ENCODE measurements at places on chromosomes 13 and 19.

- DNase-seq: no peak
Measured at GRCh38 chr19:51654783-51655182, 8.2 kb upstream of the SIGLEC14 start.

DNA sequence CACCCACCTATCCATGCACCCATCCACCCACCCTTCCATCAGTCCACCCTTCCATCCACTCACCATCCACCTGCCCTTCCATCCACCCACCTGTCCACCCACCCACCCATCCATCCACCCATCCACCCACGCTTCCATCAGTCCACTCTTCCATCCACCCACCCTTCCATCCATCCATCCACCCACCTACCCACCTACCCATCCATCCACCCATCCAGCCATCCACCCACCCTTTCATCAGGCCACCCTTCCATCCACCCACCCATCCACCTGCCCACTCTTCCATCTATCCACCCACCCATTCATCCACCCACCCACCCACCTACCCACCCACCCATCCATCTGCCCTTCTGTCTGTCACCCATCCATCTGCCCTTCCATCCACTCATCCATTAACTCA is 17.0 kb downstream of the KLHL26 start:
- DNase-seq: no peak

DNA sequence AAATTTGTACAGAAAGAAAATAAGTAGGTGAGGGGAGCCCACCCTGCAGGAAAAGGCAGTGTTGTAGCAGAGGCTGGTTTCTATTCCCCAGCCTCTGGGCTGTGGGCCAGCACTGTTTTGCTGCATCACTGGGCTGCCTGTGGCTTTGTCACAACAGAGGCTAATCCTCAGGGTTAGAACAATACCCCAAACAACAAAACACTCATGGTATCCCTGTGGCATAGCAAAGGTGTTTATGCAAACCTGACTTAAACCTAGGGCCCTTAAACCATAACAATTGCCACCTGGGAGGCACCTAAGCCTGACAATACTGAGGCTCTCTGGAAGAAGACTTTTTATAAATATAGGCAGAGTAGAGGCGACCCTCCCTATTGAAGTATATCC is 314.7 kb downstream of the OLFM4 start:
- no peak for DNase-seq

DNA sequence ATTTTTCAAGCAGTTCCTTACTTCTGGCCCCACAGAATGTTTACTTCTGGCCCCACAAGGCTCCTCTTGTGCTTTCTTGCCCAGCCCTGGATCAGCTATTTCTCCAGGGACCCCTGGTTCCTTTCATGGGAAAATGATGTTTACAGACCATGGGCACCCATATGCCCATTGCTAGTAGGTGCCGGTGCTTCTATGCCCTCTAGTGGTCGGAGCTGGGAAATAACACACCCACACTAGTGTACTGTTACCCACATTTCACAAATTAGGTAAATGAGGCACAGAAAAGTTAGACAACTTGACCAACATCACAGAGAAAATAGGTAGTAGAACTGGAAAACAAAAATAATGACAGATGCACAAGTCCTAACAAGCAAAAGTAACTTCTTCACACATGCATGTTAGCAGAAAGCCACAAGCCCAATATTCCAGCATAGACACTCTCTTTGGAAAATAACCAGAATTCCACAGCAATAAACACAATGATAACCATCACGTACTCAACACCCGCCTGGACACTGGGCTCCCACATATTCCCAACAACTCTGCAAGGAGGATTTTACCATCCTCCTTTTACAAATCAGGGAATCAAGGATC is 1.3 kb upstream of the CEACAM6 start:
- DNase-seq: peak; percentile 10

- no peak for DNase-seq
Measured at GRCh38 chr13:28574617-28575142, 79.8 kb upstream of the FLT1 start.

GRCh38 chr19:55440411-55441105 is 2.5 kb downstream of the SHISA7 start:
- DNase-seq: no peak

DNA sequence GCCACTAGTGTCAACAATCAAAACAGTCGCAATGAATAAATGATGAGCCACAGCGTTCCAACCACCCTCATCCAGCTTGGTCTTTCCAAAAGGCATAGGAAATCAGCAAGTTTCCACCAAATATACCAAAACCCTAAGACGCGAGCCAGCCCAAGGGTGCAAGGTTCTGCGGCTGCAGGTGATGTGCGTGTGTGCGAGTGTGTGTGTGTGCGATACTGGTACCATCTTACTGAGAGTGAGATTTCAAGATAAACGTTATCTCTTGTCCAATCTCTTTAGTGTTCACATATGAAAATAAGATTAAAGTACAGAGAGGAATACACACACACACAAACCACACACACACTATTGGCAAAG is 895 bp upstream of the TRPC4 start:
- DNase-seq: no peak

- no peak for DNase-seq
Measured at GRCh38 chr19:18208098-18208951, 4.5 kb upstream of the RAB3A start.

DNA sequence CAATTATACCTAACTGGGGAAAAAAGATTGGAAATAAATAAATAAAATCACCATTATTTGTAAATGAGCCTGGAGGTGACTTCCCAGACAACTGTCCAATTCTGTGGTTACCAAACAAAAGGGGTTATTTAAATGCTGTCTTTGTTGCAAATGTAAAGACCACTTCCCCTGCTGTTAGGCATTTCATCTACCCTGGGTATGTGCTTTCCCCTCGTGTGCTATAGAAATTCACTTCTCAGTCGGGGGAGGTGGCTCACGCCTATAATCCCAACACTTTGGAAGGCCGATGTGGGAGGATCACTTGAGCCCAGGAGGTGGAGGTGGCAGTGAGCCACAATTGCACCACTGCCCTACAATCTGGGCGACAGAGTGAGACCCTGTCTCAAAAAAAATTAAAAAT is 101.9 kb upstream of the AKAP11 start:
- DNase-seq: no peak

DNA sequence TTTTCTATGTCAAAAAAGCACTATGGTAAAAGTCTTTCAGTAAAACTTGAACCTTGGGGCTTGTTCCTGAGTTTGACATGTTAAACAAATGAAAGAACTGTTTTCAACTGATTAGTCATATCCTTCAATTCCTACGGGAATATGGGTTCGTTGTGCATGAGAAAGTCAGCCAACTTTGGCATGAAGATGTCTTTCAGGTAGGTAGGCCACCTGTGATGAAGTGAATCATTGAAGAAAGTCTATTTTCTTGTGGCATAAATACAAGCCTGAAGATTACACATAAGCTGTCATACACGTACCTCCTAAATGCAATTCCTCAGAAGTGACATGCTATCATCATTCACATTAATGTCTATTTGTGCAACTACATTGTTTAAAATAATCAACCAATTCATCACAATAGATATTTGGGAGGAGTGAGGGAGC is 513.0 kb downstream of the IRS2 start:
- DNase-seq: no peak

- no peak for DNase-seq
Measured at GRCh38 chr19:571566-571974, 826 bp upstream of the BSG start.

- no peak for DNase-seq
Measured at GRCh38 chr13:89029062-89029461, 1357.9 kb downstream of the SLITRK5 start.

- no peak for DNase-seq
Measured at GRCh38 chr13:37401721-37402120, 196.8 kb downstream of the POSTN start.

- DNase-seq: no peak
Measured at GRCh38 chr19:4229179-4229931, at the start of gene EBI3. Gene EBI3, plus strand, starts transcription at chr19:4229523. Its CDS starts 28 bp downstream, at chr19:4229551.

DNA sequence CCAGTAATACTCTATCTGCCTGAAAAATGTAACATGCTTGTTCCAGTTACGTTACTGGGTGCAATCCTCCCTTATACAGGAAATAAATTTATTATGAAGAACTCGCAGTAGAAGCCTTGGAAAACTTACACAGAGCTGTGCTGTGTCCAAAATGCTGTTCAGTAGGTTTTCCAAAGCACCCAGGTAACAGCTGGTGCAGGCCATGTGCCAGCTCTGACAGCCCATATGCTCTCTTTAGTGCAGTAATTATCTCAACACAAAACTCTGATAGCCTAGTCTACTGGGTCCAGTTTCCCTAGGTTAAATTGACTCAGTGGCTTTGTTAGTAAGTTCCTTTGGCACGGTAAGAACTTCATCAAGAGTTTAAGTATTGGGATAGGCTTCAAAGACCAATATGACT is 120.7 kb upstream of the OBI1 start:
- no peak for DNase-seq

DNA sequence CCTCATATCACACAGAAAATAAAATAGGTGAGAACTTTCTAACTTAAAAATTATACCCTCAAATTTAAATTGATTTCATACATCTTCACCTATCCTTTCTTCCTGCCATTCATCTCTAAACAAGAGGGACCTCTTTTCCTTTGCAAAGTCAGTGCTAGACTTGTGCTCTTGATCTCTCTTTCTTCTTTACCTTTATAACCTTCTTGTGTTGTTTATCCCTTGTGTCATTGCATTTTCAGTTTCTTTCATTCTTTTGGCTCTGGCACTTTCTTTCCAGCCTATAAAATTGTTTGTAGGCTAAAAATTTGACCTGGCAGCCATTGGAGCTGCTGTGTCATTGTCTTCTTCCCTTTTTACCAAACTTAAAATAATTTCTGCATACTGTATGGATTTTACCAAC is 190.1 kb downstream of the GPC5 start:
- no peak for DNase-seq

GRCh38 chr19:57803594-57804325 is 11.0 kb downstream of the ZNF552 start:
- DNase-seq: no peak

GRCh38 chr13:21458451-21458812 is 671 bp downstream of the ZDHHC20 start:
- DNase-seq: peak; percentile 7

GRCh38 chr19:55259540-55260210 is 858 bp upstream of the PPP6R1 start:
- DNase-seq: no peak

DNA sequence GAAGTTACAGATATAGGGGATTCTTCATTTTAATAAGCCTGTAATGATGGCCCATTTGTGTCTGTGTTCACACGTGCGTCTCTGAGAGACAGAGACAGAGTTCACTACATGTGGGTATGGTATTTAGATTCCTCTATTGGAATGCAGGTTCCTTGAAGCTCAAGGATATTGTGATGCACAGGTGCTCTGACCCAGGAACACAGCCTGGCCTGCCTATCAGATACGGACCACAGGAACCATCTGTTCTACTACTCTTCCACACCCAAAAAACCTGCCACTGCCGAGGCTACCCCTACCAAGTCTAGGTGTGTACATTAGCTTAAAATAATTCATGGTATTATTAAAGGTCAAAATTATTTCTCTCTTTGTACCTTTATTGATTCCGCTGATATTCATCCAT is 289.2 kb downstream of the ATP8A2 start:
- DNase-seq: no peak

DNA sequence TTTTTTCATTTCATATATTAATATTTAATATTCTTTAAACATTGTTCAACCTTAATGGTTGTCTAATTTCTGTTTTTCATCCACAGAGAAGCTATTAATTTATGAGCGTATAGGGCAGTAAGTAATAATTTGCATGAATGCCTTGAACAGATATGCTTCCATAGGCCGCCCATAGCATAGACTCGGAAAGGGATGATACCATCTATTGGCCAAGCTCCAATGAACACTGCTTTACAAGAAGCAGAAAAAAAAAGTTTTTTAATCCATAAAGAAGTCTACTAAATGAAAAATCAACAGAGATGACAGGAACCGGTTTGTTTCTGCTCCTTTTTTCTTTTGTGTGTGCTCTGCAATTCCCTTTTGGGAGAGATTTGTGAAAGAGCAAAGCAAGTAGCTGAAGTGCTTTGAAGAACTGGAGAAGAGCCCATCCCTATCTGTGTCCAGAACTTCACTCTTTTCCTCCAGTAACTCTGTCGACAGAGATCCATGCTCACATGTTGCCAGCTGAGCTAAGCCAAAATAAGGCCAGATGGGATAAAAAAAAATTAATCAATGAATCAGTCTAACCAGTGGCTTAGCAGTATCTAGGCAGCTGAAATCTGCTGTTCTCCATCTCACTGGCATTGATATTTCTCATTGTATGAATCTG is 215.9 kb upstream of the SOX21 start:
- DNase-seq: no peak

DNA sequence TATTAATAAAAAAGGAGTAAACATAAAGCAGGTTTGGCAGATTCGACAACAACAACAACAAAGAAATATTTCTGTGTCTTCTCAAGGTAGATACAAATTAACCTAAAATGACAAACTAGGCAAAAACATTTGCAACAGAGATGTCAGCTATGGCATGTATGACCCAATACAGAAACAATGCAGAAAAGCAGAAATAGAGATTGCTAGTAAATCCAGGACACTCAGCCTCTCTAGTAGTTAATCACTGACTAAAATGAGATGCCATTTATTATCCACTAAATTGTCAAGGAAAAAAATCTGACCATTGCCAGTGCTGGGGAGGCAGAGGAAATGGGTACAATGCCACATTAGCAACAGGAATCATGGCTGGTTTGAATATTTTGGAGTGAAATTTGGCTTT is 250.5 kb downstream of the TEX29 start:
- no peak for DNase-seq

GRCh38 chr19:1522838-1523237 is 1.0 kb upstream of the PLK5 start:
- DNase-seq: no peak

- DNase-seq: no peak
Measured at GRCh38 chr19:12194827-12195731, 32.2 kb downstream of the ZNF136 start.

DNA sequence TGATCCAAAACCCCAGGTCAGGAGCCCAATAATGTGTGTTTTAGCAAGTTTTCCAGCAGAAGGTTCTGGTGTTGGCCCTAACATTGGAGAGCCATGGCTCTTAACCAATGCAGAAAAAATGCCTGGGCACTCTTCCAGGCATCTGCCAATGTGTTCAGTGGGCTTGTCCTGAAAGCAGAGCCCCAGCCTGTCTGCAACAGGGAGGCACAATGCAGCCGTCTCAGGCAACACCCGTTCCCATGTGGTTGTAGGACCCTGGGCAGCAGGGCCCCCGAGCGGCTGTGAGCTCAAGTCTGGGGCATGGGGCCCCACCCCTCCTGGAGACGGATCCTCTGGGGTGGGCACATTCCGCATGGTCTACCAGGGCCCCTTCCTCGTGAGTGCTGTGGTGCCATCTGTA is 58.1 kb upstream of the SIAH3 start:
- no peak for DNase-seq

DNA sequence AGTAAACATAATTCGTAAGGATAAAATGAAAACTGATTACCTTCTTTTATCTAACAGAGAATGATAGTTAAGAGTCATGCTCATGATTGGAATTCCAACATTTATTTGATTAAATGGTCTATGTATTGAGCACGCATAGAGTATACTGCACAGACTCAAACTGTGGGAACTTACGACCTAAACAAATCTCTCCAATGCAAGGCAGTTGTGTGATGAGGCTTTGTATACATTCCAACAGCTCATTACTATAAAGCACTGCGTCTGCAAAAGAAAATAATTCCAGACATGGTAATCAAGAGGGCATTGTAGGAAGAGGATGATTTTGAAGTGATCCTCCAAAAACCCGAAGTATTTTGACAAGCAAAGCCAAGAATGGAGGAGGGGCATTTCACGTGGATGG is 169.5 kb downstream of the NUFIP1 start:
- no peak for DNase-seq

GRCh38 chr13:112627161-112627560 is 39.2 kb upstream of the TUBGCP3 start:
- no peak for DNase-seq
